ENCODE measurements at places on chromosomes 3 and 15.

DNA sequence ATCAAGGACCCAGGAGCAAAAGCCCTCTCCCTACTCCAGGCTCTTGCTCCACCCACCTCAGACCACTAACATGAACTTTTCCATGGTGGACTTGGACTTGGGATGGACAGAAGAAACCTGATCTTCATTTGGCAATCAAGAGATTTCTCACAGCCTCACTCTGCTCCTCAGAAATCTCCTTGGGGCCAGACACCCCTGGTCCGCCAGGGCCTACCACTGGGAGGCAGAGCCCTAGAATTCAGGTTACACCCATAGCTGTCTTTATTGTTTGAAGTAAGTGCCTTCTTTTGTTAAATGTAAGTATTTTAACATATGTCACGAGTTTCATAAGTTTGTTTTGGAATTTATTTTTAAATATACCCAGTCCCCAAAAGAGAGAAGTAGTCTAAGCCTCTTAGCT, 13.2 kb downstream of the SHF start:
- no peak for DNase-seq

GRCh38 chr3:194998948-194999347, 272.0 kb downstream of the XXYLT1 start:
- DNase-seq = no peak

GRCh38 chr3:161073181-161073580, 32.0 kb downstream of the B3GALNT1 start:
- no peak for DNase-seq

GRCh38 chr3:178083906-178084866, 452.1 kb upstream of the KCNMB2 start:
- DNase-seq = no peak

- no peak for DNase-seq
Measured at GRCh38 chr3:114363554-114364202, 69.8 kb downstream of the TIGIT start.

- peak; percentile 51 for DNase-seq
Measured at GRCh38 chr15:101003081-101003480, 83.9 kb downstream of the LRRK1 start.

DNA sequence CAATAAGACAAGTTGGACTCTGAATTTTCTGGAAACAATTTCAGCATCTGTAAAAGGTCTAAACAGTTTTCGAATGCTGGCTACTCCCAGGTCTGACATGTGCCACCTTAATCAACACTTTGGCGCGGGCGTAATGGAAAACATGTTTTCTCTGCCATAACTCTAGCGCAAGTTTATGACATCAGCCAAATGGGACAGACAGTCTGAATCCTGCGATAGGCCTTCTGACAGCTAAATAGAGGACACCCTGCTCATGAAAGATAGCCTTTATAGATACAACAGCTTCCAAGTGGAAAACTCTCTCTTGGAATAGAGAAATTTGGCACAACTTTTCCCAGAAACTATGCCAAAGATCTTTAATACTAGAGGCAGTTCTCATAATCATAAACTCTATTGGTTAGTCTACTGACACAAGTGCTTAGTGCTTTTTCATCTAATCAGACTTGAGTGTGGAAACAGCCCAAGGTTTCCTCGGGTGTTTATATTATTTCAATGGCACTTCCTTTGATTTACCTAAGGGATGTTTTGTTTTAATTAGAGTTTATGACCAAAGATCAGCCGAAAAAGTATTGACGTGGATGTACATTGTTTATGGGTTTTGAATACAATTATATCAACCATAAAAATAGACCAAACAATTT, 120.1 kb upstream of the DPH6 start:
- DNase-seq = no peak

DNA sequence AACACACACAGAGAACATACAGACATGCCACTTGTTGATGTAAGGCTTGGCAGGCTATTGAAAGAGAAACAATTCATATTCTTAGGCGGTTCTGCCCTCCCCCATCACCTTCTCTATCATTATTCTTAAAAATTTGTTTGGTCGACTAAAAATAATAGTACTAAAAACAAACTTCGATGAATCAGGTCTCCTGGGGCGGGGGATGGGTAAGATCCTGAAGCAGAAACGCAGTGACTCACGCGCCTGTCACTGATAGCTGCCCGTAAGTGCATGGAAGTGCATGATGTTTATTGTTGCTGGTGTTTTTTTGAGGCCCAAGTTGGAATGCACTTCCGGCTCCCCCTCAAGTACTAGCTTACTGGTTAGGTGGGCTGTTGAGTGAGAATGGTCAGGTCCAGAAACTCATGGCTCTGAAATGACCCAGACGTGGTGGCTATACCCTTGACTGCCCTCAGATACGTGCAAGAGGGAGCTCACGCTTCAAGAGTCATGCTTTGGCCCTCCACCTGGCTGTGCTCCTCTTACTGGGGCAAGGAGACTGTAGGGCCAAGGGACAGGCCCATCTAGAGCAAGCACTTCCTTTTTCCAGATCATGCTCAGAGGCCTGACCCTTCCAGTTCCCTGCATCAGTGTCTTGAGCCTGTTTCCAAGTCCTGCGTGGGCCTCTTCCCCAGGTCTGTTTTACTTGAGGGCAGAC, 10.9 kb downstream of the SMAD3 start:
- DNase-seq = no peak

DNA sequence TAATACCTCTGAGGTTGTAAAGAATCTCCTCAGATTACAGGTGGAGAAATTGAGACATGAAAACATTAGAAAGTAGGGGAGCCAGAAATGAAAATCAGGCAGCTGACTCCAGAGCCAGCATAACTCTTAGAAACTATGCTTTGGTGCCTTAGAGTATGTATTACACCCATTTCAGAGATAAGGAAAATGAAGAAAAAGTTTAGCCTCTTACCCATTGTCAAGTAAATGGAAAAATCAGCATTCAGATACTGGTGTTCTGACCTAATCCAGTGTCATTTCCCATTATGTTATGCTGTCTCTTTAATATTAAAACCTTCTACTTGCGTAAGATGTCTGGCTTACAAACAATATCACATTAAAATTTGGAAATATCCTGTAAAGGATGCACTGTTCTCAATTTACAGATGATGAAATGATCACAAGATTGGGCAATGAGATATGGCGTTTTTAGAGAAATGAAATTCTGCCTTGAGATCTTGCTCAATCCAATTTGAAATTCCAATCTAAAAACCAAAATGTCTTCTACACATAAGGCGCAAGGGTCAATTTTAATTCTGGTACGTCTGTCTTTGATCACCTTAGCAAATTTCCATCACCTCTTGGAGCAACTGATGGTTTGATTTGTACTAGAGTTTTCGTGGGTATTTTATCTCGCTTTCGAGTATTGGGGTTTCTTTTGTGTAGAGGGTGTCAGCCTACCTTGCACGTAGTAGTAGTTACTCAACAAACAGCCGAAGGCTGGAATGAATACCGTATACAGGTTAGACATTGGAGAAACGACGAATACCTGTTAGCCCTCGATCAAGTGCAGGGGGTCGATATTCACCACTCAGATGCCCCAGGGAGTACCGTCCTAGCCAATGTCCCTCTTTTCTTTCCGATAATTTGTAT, 902 bp upstream of the ZCWPW2 start:
- no peak for DNase-seq

- DNase-seq = no peak
Measured at GRCh38 chr3:13268120-13268519, 152.0 kb downstream of the NUP210 start.

DNA sequence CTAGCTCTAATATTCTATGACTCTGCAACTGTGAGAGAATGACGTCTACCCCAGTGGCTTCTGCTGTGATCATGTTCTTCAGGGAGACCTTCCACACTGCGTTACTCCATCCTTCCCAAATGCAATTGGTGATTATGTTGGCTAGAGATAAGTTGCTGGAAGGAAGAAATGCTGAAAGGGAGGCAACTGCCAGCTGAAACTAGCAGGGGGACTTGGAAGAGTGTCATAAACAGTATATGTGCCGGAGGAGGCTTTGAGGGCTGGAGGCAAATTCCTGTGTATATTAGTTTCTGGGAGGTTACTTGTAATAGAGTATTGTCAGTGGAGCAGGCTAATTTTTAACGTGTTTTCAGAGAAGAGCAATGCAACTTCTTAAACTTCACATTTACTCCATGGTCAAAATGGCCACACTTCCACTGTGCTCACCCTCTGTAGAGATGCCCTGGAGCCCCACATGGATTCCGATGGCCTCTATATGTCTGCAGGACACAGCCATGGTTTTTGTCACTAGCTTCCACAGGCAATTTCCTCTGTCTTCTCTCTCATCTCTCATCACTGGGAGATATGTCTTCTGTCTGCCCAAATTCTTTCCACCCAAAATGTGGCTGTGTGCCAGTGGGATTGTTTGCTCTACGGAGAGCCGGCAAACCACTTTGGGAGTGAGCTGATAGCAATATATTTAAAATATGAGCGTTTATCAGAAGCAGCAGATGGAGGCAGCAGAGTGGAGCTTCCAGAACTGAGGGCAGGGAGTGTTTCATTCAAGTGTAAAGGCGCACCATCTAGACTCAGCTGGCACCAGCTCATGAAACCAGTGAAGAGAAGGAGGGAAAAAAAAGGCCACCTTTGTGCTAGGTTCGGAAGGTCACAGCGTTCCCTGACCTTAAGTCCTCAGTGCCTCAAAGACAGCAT, 13.3 kb upstream of the CD47 start:
- DNase-seq = no peak

- DNase-seq = peak; percentile 18
Measured at GRCh38 chr15:56869573-56869972, 48.9 kb upstream of the TCF12 start.

GRCh38 chr3:100144255-100144866, 30.1 kb upstream of the FILIP1L start:
- no peak for DNase-seq

DNA sequence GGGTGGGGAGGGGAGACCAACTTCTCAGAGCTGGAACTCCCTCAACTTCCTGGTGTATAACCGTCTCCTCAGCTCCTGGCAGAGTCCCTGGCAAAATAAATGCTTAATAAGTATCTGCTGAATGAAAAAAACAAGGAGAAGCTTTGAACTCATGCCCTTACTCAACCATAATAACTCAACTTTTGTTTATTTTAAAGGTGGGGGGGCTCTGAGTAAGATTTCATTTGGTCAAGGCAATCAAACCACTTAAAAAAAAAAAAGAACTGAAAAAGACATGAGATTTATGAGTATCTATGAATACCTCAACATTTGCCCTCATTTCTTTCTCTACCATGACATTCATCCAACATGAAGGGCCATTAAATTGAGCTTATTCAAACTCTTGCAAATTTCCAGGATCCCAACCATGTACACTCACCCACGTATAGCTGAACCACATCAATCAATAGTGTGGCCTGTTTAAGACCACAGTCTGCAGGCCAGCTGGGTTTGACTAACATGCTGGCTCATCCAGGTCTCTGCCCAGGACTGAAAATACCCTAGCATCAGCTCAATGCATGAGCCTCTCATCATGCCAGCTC, 157.9 kb downstream of the FOXP1 start:
- no peak for DNase-seq

GRCh38 chr15:38876211-38876610, 311.6 kb upstream of the RASGRP1 start:
- no peak for DNase-seq

- no peak for DNase-seq
Measured at GRCh38 chr3:190234621-190235020, 87.6 kb downstream of the CLDN1 start.

DNA sequence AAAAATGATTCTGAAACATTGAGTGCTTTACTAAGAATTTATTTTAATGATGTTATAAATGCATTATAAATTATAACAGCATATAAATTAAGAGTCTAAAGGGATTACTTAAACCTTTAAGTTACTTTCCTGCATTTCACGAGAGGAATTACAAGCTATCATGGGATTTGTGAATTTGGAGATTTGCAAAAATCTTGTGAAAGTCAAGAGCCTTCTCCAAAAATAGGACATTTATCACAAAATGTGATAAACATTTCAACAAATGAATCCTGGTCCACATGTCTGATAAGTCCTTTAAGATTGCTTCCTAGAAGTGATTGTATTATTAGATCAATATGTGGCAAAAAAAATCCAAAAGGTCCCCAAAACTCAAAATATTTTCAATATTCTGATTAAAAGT, 154.5 kb downstream of the ATP8B4 start:
- DNase-seq = no peak

- DNase-seq = no peak
Measured at GRCh38 chr15:57221134-57221533, 155.2 kb upstream of the CGNL1 start.

DNA sequence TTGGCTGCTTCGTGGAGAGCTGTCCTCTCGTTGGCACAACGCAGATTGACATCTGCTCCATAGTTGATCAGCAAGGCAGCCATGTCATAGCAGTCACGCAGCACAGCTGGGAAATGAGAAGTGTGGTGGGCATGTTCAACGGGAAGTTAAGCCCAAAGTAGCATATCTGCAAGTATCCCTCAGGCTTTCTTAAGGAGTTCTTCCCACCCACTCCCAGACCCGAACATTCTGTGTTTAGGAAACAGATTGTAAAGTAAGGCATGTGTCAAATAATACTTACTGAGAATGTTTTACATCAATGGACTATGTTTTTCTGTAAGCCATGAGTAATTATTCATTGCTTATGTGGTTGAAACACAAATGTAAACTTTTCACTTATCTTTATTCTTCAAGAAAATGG, 9.2 kb downstream of the ASB14 start:
- DNase-seq = no peak

DNA sequence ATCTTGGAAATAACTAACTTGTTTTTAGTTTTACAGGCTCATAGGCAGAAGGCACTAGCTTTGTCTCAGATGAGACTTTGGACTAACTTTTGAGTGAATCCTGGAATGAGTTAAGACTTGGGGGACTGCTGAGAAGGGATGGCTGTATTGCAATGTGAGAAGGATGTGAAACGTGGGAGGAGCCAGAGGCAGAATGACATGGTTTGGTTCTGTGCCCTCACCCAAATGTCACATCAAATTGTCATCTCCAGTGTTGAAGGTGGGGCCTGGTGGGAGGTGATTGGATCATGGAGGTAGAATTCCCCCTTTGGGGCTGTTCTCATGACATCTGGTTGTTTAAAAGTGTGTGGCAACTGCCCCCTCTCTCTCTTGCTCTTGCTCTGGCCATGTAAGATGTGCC, 28.8 kb upstream of the CCDC50 start:
- DNase-seq = no peak

DNA sequence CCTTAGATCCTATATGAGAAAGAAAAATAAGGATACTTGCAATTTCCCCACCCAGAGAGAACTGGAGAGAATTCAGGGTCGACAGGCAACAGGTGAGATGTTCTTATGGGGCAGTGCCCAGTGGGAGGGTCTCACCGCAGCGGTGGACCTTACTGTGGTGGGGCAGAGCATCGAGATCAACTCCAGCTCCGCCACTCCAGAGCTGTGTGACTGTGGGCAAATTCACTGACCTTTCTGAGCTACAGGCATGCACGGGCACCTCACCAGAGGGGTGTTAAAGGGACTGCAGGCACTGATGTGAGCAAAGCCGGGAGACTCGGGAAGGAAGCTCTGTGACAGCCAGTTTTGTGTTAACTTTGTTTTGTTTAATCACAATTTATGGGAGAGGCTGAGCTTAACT, 30.9 kb downstream of the RGMA start:
- DNase-seq = no peak

GRCh38 chr3:33426630-33427317, 13.4 kb downstream of the UBP1 start:
- no peak for DNase-seq
